ENCODE measurements at places on chromosomes 5 and 9.

DNA sequence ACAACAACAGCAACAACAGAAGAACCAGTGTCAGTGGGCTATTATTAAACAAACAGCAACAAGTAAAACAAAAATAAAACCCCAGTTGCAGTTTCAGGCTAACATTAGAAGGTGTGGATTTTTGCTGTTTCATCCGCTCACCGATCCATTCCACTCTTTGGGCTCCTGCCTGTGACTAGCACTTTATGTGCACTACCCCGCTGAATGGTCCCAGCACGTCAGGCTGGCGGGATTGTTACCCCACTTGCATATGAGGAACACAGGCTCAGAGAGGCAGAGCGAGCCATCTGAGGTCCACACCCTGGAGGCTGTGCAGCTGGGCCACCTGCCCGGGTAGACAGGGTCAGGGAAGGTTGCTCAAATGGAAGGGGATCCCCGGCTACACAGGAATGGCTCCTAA, 26.0 kb downstream of the NSG2 start:
- no peak for DNase-seq

DNA sequence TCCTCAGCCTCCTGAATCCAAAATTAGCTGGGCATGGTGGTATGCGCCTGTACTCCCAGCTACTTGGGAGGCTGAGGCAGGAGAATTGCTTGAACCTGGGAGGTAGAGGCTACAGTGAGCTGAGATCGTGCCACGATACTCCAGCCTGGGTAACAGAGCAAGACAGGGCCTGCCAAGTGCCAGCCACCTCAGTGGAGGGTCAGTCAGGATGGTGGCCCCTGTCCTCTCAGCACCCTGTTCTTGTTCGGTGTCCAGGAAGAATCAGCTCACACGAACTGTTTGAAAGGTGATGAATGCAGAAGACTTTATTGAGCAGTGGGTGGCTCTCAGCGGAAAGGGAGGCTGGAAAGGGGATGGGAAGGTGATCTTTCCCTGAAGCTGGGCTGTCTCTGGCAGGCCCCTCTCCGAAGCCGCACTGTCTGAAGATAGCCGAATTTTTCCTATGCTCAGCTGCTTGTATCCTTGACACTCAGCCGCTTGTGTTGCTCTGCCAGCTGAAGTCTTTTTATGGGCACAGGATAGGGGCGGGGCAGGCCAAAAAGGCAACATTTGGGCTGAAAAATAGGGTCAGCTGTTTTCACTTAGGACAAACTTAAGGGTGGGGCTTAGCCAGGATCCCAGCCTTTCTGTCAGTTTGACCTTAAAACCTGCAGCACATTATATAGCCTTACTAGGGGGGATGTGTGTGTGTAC, 50.9 kb downstream of the UBE2R2 start:
- no peak for DNase-seq

GRCh38 chr9:112332977-112333638, at the start of gene PTBP3:
Gene PTBP3 (minus strand): TSS chr9:112333619. CDS start chr9:112297865, 35,754 bp downstream.
- peak; percentile 76 for DNase-seq

DNA sequence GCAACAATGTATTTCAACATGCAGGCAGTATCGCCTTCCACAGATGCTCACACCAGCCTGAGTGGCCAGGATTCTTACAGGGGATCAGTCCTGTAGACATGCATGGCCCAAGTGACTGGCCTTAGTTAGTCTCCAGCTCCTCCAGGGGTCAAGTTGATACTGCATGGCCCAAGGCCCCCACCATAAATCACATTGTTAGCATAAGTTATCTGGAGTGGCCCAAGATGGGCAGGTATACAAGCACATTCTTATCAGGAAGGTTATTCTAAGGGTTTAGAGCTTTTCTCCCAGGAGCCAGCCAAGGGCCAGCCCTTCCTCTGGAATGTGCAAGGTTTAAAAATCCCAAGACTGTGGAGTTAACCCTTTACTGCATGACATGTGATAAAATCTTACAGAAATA, 230.9 kb upstream of the NFIL3 start:
- no peak for DNase-seq

DNA sequence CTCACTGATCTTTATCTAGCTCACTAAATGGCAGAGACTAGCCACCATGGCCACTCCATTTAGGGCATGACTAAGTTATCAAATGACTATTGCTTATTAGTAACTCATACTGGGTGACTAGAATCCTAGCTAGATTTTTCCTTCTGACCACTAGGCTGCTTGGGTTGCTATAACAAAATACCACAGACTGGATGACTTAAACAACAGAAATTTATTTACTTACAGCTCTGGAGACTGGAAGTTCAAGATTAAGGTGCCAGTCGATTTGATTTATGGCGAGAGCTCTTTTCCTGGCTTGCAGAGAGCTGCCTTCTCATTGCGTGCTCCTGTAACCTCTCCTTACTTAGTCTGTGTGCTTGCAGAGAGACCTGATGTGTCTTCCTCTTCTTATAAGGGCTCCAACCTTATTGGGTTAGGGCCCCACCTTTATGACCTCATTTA, 55.0 kb upstream of the APC start:
- no peak for DNase-seq

- DNase-seq = no peak
Observed at GRCh38 chr5:75439276-75439675, 72.2 kb downstream of the CERT1 start.

Data from activated T-cell treated with anti-CD3 and anti-CD28 coated beads for 1 hour (primary cell).